ENCODE measurements at places on chromosomes 3 and 15.

GRCh38 chr15:60396100-60396499 lies 1.7 kb downstream of the ANXA2 start:
- DNase-seq = peak; percentile 62

DNA sequence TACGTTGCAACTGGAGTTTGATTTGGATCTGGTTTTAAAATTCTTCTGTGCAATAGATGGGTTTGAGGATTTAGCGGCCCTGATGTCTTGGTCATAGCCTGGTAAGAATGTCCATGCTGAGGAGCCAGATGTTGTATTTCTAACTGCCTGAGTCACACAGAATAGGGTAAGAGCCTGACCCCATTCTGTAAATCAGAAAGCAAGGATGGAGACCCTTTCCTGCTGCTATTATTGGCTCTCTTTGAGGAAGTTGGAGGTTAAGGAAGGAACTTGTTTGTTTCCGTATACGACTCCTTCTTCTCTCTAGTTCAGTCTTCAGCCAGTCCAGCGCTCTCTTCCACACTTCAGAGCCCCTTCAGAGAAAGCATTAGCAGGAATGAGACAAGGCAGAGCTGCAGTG lies 65.1 kb downstream of the HCN4 start:
- DNase-seq = no peak

DNA sequence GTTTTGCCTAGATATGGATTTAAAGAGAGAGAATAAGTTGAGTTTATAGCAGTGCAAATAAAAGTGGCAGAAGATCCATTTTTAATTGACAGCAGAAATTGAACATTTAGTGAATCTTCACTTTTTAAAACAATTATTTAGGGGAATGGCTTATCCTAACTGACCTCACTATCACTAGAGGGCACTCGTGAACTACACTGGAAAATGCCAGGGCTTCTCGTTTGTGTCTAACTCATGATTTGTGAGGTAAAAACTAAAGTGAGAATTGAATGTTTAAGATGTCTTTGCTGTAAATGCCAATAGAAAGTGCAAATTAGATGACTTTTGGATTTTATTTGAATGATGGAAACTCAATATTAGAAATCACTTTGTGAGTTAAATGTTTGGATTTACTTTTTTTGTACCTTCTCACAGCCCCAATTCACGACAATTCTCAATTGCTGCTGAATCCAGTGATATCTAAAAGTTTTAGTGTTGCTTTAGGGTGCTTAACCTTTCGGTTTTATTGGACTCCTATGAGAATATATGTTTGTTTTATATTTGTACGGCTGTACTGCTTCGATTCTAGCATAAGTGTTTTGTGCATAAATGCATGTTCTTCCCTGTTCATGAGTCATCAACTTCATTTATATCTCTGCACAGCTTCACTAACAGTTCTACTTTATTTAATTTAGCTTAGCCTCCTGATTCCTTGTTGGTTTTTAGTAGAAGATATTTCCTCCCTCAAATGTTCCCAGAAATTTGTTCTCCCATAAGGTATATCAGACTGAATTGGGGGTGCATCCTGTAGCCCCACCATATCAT lies 462.1 kb downstream of the MFSD1 start:
- peak; percentile 66 for DNase-seq

DNA sequence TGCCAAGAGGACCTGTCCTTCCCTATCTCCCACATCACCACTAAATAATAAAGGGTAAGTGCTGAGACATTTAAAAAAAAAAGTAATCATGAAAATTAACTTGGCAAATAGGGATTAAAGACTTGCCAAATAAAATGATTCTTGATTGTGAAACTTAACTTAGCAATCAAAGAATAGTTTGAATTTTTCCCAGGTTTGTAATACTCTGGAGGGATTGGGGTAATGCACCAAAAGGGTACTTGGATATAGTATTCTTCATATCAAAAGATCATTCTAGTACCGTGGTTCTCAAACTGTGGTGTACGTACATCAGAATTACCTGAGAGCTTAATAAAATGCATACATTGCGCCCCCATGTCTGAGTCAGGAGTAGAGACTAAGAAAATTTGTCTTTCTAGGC lies 28.5 kb downstream of the CALML4 start:
- no peak for DNase-seq

DNA sequence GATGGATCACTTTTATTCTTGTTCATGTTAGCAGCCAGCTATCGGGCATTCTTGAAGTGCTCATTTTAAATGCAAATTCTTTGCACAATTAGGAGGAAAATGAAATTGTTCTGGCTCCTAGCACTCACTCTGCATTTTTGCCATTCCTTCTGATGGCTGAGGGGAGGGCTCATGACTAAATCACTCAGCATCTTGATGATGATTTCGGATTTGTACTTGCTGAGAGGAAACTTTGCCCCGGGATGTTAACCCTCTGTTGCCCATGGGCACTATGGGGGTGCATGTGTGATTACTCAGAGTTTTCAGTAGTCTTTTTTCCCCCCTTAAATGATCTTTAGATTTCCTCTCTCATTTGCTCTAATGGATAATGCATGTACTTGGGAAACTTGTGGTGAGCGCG lies 299.6 kb upstream of the C2CD4B start:
- DNase-seq = no peak

GRCh38 chr3:185693985-185694653 lies 108.0 kb downstream of the SENP2 start:
- DNase-seq = no peak

DNA sequence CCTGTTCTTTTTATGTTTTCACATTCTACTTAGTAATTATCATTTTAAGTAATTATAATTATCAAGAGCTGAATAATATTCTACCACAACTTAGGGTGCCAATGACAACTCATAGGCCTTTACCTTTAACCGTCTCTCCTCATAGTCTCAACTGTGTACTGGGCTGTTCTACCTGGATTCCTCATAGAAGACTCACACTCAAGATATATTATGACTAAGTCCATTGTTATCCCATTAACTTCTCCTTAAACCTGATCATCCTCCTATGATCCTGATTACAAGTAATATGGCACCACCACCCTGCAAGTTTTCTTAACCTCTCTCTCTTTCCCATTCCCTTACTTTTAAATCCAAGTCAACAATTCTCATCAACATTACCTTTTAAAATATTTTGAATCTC lies 285.9 kb upstream of the VEPH1 start:
- peak; percentile 78 for DNase-seq

DNA sequence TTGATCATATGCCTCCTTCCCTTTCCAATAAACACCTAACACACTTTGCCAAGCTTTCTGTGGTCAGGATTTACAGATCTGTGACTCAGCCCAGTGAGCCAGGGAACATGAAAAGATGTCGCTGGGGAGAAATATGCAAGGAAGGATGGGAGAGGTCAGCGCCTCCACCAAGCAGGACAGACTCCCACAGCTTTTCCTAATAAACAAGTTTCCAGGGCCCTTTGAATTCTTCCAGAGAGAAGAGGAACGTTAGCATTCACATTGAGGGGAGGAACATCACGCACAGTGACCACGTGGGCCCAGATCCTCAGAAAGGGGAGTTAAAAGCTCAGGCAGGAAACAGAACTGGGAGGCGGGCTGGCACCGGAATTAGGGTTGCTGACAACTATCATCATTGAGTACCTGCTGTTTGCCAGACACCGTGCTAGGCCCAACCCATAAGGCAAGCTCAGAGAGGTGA lies 33.3 kb upstream of the MRPS22 start:
- DNase-seq = peak; percentile 45

DNA sequence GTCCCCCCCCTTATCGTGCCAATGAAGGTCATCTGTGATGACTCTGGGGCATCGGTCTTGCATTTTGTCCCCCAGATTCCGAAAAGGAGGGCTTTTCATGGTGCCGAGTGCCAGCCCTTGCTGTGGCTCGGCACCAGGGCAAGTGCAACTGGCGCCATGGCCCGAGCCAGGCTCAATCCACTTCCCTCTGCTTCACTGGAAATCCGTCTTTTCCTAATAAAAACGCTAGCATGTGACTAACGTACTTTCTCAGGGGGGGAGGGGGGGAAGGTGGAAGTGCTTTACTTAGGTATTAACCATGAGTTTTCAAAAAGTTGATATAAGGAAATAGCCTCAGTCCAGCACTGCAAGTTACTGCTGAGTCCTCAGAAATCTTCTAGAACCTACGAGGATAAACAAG lies 20.5 kb downstream of the TRPM1 start:
- DNase-seq = no peak

- DNase-seq = no peak
Observed at GRCh38 chr15:77774350-77774749, 141.6 kb upstream of the LINGO1 start.

DNA sequence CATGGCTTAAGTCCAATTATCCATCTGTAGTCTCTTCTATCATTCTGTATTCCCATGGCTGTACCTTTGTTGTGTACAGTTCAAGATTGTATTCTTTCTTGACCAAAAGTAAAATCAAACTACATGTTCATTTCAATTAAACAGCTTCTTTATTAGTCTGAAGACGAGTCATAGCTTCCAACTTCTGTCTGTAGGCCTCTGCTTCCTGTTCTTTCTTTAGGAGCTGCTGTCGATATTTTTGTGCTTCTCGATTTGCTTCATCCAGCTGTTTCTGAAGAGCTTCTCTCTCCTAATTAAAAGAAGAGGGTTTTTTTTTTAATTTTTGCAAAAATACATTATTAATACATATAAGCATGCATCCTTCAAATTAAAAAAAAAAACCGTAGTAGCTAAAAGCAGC lies 13.0 kb upstream of the HDC start:
- no peak for DNase-seq

DNA sequence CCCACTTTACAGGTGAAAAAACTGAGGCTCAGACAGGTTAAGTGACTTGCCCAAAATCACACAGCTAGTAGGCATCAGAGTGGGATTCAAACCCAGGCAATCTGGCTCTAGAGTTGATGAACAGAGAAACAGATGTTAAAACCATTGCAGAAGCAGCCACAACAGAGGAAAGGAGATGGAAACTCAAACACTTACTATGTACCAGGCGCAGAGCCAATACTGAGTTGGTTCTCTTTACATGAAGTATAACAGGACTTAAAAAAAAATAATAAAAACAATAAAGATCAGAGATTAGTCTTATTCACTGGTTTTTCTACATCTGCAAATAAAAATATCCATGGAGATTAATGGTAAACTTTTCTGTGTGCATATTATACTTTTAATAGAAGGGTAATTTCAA lies 84.9 kb upstream of the SPATA12 start:
- no peak for DNase-seq
